ENCODE measurements at places on chromosomes 11 and 22.
A peak's percentile ranks its signal among the peaks of the same experiment; 100 is the strongest.

DNA sequence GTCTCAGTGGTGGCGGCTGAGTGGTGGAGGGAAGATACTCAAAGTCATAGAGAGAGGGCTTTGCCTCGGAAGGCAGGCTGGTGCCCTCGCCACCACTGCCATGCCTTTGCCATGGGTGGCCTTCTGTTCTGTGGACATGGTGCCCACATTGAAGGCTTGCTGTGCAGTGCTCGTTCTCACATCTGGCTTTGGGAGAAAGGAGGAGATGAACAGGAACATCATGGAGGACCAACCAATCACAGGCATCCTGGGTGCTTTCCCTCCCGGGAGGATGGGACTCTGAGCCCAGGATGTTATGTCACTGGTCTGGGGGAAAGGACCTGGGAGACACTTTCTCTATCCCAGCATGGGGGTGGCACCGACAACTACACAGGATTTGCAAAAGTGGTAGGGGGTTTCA, 82.3 kb upstream of the NARS2 start:
- DNase-seq, result no peak

DNA sequence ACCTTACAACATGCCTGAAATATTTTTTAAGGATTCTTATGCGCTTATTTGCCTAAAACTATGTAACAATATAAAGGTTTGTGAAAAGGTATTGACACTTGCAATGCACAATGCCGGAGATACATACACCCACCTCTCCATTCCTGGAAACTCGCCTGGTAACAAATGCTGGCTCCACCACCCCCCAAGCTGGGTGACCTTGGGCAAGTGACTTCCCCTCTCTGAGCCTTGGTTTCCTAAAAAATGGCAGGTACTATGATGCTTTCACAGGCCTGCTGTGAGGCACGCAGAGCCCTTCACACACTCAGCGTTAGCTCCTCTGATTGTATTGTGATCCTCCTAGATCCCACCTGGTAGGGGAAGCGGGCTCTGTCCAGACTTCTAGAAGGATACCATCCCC, 2.3 kb downstream of the GAL3ST1 start:
- DNase-seq, result no peak

- no peak for DNase-seq
Observed at GRCh38 chr11:73916435-73916834, 34.4 kb upstream of the DNAJB13 start.

DNA sequence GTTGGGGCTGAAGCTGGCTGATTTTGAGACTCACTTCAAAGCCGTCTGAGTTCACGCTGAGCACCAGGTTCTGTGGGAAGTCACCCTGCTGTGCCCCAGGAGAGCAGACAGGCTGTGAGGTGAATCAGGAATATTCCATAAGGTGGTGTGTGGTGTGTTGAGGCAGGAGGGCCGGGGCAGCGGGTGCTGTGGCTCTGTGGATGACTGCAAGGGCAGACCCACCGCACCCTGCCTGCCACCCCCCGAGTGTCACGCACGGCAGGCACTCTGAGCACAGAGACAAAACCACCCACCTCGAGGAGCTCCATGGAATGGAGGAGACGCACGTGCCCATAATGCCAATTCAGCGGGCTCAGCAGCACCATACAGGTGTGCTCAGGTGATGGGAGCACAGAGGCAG, 147.8 kb downstream of the PKNOX2 start:
- no peak for DNase-seq

DNA sequence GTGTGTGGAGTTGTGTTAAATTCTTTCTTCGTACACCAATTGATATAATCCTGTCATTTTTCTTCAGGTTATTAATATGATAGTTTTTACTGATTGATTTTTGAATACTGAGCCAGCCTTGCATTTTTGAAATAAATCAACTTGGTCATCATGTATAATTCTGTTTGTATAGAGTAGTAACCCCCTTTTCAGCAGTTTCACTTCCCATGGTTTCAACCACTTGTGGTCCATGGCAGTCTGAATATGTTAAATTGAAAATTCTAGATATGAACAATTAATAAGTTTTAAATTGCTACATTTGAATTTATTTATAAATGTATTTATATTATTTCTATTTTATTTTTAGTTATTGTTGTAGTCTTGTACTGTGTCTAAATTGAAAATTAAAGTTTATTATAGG, 32.6 kb downstream of the MS4A6A start:
- DNase-seq, result no peak

DNA sequence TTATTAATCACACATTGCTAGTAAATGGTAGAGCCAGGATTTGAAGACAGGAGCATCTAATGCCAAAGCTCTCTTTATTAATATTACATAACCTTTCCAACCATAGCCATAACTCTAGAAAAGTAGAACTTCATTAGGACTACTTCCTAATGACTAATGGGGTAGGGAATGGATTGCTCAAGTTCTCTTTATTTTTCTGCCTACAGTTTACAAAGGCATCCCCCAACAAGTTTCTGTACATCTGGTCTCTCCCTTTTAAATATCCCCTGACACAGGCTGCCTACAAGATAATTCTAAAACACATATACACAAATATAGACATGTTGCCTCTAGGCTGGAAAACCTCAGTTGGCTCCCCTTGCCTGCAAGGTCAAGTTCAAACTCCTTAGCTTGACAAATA, 534.9 kb downstream of the SOX6 start:
- DNase-seq, result no peak

GRCh38 chr11:38448284-38448683, 1850.2 kb upstream of the RAG2 start:
- DNase-seq, result peak; percentile 16

GRCh38 chr11:575313-575995, 816 bp upstream of the PHRF1 start:
- DNase-seq, result no peak

DNA sequence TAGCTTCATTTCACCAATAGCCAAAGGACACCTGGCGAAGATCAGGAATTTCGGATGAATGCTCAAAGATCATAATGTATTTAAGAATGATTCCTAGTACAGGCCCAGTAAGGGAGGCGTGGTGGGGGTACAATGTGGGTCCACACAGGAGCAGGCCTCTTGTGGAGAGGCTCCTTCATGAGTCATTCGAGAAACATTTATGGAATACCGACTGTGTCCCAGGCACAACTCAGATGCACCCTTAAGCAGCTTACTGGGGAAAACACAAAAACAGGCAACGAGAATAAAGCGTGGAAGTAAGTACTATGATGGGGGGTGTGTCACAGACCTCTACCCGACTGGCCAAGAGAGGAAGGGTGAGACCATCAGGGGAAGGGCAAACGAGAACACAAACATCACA, 44.5 kb downstream of the SMCO4 start:
- peak; percentile 75 for DNase-seq

DNA sequence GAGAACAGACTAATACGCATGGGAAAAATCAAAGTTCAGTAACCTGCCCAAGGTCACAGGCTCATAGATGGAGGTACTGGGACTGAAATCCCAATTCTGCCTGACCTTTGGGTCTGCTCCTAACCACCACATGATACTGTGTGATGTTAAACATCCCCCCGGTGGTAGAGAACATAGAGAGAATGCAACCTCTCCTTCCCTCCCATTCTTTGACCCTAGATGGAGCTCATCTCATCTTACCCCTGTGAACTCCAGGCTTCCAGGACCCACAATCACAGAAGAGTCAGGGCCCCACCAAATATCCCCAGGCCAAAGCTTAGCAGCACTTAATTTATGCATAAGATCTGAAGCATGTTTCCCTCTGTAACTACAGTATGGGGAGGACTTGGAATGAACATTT, 198.5 kb downstream of the MYO18B start:
- DNase-seq, result no peak

DNA sequence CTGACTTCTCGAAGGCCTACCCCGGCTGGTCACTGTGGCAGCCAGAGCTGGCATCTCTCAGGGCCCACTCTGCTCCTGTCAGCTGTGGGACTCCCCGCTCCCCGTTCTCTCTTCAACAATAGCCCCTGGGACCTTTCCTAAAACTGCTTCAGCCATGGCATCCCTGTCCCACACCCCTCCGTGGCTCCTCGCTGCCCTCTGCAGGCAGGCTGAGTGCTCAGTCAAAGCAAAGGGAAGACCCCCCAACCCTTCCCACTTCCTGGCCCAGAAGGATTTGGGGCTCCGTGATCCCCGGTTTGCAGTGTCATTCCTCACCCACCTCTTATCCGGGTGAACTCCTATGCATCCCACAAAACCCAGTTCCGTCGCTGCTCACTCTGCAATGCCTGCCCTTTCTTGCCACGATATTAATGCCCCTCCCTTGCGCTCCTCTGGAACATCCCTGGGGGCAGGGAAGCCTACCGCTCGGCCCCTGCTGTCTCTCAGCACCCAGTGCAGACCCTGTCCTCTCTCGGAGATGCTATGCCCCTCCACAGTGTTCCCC, 1.6 kb upstream of the TH start:
- no peak for DNase-seq

GRCh38 chr11:57615308-57615707, 17.8 kb downstream of the SERPING1 start:
- DNase-seq, result no peak

GRCh38 chr11:45333001-45333971, 47.1 kb upstream of the SYT13 start:
- peak; percentile 76 for DNase-seq

DNA sequence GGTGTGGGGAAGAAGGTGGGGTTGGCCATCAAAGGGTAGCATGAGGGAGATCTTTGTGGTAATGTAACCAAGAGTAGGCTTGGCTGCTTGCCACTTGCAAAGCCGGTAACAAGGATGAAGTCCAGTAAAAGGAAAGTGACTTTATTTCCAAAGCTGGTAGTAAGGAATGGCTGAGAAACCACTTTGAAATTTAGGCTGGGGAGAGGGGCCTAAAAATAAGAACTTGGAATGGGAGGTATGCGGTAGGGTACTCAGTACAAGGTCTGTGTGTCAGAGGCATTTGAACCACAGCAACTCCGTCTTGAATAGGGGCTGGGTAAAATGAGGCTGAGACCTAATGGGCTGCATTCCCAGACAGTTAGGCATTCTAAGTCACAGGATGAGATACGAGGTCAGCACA, 216.0 kb upstream of the ISX start:
- peak; percentile 50 for DNase-seq

GRCh38 chr11:35276396-35277145, 137.6 kb downstream of the CD44 start:
- DNase-seq, result peak; percentile 5

- peak; percentile 61 for DNase-seq
Observed at GRCh38 chr11:28673691-28674432, 565.7 kb downstream of the METTL15 start.

DNA sequence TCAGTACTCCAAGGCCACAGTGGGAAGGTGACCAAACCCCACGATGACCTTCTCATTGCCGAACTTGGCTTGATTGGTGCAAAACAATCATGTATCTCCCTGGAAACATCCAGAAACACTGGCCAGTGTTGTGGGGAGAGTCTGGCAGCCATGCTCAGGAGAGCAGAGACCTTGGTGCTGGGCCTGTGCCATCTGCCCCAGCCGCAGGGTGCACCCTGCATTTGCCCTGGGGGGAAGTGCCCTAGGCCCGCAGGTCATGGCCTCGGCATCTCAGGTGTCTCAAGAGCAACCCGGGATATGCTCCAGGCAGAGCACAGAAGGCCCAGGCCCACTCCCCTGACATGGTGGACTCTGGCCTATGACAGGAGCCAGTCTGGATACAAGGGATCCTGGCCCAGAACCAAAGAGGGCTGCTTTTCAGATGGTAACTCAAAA, 23.7 kb downstream of the ARVCF start:
- no peak for DNase-seq

GRCh38 chr11:118921929-118922744, 3.6 kb downstream of the BCL9L start:
- peak; percentile 90 for DNase-seq

- DNase-seq, result no peak
Observed at GRCh38 chr11:86261328-86261727, 16.8 kb downstream of the EED start.

DNA sequence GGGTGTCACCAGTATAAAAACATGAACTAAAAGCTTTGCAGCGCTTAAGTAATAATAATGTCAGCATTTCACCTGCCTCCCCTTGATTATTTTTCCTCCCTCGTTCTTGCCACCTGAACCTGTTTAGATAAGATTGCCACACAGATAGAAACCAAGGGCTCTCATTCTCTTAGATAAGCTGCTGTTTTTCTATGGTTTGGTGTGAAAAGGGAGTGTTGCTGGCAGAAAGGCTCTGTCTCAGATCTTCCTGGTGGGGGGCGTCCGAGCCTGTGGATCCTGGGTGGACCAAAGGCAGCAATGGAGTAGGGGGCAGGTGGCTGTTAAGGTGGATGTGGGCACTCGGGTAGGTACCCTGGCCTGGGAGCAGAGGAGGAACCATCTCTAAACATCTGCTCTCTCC, 147.5 kb downstream of the ST3GAL4 start:
- no peak for DNase-seq

DNA sequence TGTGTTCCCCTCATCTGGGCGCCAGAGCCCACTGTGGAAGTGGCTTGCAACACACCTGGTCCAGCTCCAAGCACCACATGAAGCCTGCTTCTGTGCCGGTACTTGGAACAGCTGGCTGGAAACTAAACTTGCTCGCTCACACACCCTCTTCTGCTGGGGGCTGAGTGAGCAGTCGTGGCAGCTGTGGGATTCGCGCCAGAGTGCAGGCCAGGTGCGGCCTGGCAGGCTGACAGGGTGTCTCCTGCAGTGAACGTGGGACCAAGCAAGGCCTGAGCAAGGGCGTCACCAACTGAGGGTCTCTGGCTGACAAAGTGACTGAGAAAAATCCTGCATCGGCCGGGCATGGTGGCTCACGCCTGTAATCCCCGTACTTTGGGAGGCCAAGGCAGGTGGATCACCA, 15.2 kb downstream of the SMC1B start:
- no peak for DNase-seq

GRCh38 chr11:36619502-36619901, 21.5 kb upstream of the RAG2 start:
- peak; percentile 22 for DNase-seq

DNA sequence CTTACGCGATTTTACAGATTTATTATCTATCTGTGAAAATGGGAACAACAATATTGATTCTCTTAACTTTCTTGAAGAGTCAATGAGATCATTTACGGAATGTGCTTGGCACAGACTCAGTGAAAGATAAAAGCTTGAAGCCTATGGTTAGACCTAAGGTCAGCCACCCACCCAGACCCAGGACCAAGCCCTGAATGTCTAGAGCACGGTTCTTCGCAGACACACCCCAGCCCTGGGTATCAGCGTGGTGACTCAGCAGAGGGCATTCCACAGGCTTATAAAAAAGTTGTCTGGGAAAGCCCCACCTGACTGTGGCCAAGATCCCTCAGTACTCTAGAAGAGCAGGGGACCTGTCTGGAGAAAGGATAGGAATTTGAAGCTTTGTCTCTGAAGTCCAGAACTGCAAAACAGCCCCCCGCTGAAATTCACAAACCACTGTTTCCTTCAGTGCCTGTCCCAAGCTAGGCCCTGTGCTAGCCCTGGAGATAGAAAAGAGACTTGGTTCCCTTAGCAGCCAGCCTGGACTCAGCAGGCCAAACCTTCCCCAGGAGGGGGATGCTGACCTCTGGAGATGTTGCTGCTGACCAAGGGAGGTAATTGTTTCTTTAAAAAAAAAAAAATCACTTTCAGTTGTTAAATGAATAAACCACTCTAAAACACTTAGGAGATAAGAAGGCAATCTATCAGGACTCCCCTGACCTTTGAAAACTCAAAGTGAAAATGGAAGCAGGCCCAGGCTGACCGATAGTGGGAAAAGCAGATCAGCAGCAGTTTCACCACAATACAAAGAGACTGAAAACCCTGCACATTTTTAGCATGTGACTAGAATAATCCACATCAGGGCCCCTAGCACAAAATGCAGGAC, 114.0 kb downstream of the ABTB2 start:
- peak; percentile 65 for DNase-seq

All from fibroblast of skin of back (primary cell).